ENCODE measurements at places on chromosomes 2 and 18.

DNA sequence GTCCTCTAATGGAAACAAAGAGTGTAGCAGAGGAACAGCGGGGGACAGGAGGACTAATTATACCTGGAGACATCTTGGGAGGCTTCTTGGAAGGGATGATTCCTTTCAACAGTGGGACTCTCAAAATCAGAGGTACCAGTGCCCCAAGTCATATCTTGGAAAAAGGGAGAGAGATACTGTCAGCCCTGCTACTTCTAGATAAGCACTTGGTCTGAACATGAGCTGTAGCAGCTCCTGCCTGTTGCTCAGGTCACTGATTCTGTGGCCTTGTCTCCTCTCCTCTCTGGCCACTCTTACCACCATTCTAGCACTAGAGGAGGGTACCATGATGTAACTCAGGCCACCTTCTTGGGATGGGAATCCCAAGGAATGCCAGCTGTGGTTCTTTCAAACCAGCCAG lies 54.5 kb downstream of the MFSD6 start:
- no peak for DNase-seq

DNA sequence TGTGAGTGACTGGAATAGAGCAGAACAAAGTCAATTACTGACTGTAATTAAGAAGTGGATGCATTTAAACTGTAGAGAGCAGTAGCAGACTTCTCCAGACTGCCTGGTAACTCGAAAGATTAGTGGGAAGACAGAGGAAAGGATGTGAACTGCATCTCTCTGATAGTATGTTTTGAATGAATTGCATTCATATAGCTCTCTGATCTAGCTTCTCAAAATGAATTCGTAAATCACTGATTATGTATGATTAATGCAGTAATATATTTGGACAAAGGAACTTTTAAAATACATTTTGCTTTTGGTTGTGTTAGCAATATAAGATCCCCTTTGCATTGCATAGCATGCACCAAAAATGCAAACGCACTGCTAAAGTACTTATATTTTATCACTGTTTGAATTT lies 304.0 kb downstream of the ARHGAP15 start:
- no peak for DNase-seq

DNA sequence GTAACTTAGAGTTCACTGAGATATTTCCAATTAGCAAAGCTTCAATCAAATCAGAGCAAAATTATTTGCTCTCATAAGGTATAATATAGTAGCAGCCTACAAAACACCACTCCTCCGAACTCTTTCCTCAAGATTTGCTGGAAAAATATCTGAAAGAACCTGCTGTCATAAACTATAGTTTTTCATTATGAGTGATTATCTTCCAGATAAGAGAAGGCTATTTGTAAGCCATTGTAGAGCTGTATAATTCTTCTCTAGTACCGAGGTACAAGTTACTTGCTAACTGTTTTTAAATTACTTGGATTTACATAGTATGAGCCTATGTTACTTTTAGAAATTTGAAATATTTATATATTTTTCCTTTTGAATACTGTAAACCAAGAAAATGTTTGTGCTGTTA lies 2.1 kb downstream of the NDC80 start:
- DNase-seq = no peak

DNA sequence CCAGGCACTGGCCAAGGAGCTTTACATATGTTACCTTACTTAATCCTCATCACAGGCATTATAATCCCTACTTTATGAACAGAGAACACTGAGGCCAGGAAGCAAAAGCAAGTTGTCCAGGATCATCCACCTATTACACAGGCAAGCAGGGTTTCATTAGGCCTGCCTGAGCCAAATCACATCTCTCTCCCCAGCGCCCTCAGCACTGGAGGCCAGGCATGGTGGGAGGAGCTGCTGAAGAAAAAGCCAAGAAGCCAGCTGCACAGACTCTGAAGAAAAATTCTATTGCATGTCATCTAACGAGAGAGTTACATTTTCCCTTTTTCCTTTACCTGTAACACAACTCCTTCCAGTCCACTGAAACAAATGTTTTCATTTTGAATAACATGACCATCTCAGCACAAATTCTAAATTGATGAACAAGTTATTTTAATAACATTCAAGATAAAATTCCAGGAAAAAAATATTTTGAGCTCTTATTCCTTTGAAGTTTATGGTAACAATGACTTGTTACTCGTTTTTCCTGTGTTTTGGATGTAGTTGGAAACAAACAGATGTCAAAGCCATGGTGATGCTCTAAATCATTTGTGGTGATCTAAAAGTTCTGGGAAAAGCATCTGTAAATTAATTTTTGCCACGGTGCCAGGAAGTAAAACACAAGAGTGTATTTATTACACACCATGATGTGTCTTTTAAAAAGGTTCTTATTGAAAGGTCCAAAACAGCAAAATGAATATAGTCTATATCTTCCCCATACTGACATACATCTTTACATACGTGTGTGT lies 139.0 kb upstream of the ITGB6 start:
- DNase-seq = no peak

DNA sequence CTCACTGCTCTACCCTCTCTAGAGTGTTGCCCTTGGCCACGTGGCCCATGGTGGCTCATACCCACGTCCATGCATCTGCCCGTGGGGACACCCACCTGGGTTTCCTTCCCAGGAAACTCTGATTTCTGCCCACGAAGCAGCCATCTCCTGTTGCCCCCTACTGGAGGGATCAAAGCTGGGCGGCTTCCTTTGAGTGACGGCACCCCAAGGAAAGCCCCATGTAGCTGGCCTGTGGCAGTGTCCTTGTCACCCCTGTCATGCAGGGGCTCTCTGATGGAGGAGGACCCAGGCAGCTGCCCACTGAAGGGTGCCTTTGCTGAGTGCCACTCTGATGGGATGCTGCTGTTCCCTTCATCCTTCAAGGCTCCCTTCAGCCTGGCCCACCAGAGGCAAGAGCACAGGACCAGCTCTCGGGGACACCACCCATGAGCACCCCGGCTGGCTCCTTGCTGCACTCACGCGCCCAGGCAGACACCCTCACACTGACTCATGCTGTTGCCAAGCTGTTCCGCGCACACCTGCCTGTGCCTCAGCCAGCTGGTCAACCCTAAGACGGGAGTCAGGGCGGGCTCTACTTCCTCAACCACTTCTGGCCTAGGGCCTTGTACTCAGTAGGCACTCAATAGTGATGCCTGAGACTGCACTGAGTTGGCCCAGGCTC lies 101.1 kb downstream of the CTIF start:
- DNase-seq = peak; percentile 45

- no peak for DNase-seq
These were observed 1292.0 kb upstream of the CHAC2 start for GRCh38 chr2:52475590-52475989.

DNA sequence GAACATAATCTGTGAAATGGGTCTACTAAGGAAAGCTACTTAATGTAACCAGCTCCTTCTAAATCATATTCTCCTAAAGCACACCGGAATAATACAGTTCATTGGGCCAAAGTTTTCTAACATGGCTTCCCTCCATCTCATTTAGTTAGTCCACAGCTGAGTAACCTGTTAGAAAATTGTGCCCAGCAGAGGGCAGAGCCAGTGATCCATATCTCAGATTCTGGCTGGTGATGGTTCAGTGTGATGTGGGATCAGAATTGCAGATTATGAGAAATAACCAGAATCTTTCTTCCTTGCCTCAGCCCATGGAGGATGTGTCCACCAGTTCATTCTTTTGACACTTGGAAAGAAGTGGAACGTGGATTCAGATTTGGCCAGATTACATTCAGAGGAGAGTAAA lies 9.4 kb upstream of the CTLA4 start:
- no peak for DNase-seq

DNA sequence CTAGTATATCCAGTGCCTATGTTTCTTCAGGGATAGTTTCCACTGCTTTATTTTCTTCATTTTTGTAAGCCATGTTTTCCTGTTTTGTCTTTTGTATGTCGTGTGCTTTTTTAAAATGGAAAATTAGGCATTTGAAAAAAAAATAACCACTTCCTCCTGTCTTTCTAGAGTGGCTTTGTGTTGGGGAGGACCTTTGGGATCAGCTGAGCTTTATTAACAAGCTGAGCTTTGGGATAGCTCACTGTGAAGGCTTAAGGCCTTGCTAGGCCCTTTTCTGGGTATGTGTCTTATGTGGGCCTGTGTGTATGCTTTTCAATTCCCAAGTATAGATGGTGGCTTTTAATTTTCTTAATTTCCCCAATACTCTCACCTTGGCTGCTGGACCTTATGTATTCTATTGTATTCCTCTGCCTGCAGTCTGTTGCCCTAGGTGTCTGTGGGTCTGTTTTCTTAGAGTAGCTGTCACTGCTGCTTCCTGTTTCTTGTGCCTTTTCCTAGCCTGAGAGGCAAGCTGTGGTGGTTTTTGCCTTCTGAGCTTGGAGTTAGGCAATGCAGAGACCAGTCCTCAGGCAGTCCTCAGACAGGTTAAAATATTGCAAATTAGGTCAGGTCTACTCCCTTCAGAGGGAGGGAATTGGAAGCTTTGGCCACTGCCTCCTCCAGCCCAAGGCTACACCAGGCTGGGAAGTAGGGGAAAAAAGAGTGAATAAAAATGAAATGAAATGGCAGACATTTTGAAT lies 134.7 kb downstream of the LDLRAD4 start:
- DNase-seq = no peak

- DNase-seq = no peak
These were observed 4.3 kb downstream of the SOX11 start for GRCh38 chr2:5696404-5696944.

DNA sequence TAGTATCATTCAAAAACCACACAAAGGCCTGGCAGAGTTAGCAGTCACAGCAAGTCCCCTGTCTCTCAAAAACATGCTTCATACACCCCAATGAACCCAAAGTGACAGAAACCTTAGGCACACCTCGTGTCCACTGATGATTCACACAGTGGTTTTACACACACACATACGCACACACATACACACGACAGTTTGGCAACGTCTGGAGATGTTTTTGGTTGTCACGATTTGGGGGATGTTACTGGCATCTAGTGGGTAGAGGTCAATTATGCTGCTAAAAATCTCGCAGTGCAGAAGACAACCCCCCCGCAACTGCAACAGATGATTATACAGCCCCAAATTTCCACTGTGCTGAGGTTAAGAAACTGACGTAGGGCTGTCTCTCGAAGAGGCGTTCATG lies 72.9 kb upstream of the PARD3B start:
- no peak for DNase-seq

- DNase-seq = no peak
These were observed 7.6 kb upstream of the PRSS56 start for GRCh38 chr2:232512602-232513001.

DNA sequence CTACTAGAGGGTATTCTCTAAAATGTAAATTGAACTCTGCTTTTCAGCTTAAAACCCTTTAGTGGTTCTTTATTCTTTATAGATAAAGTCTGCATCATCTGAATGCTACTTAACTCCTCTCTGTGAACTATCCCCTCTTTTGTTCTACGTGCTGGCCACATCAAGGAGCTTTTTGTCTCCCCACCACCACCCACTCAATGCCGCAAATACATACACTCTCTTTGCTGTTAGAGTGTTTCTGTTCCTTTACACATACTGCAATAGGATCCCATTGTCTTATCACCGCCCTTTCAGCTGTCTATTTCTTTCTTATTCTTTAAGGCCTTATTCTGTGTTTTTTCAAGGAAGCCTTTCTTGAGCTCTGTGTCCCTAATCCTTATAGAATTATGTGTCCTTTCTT lies 83.3 kb downstream of the EML4 start:
- DNase-seq = no peak

DNA sequence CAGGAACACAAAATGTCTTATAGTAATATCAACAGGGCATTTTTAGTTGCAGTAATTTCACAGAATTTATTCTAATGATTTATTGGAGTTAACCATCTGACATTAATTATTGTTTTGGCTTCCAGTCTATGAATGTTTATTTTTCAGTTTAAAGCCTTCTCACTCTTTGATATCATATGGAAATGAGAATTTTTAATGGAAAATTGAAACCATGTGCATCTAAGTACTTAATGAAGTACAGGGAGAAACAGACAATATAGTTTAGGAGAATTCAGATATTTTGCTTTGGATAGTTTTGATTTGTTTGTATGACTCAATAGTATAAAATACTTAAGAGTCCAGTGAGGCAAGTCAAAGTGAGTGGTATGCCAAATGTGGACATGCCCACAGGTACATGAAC lies 126.1 kb downstream of the OLA1 start:
- no peak for DNase-seq

GRCh38 chr2:59025157-59025757 lies 784.1 kb upstream of the FANCL start:
- DNase-seq = no peak

DNA sequence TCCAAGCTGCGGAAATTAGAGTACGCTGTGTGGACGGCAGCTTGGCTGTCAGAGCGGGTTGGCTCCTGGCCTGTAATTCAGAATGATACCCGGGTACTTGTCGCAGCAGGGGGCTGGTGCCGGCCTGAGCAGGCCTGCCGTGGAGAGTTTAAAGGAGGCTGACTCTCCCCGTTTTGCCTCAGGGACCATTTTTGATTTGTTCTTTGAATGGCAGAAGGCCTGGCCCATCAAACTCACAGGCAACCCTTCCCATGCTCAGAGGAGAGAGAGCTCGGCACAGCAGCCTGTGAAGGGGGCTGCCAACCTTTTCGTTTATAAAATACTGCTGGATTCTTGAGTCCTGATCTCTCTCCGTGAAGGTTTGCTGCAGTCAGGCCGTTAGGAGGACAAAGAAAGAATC lies 151.3 kb downstream of the KLHL29 start:
- no peak for DNase-seq

DNA sequence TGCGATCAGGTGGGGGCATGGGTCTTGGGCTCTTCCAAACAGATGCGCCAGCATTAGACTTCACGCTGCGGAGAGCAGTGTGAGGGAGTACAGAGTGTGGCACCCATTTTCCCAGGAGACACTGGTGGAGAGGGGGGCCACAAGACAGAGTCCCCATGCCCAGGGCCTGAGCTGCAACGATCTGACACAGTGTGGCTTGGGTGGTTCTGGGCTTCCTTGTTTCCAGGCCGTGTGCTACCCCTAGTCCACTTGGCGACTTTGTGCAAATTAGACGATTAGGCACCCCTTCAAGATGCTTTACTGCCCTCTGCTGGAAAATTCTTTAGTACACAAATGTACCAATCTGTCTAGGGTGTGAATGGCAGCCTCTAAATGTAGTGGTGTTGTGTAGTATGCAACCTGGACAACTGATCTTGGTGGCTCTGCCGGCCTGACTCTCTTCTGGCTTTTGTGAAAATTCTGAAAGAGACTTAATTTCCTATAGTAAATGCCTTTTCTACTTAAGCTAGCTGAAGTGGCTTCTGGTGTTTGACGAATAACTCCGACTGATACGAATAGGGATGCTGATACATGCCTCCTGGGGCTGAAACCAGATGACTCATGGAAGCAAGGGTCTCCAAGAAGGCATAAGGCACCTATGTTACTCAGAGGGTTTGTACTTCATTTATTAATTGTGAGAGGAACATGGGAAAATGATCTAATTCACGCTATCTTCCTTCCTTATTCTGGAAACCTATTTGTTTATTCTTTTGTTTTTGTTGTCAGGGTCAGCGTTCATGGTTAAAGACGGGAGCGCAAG lies 92.3 kb upstream of the SMAD2 start:
- DNase-seq = no peak

All from epithelial cell of prostate (primary cell).